ENCODE measurements at places on chromosomes 7 and 10.

- DNase-seq: no peak
These were observed 67.0 kb downstream of the ITGA8 start for GRCh38 chr10:15652757-15653156.

DNA sequence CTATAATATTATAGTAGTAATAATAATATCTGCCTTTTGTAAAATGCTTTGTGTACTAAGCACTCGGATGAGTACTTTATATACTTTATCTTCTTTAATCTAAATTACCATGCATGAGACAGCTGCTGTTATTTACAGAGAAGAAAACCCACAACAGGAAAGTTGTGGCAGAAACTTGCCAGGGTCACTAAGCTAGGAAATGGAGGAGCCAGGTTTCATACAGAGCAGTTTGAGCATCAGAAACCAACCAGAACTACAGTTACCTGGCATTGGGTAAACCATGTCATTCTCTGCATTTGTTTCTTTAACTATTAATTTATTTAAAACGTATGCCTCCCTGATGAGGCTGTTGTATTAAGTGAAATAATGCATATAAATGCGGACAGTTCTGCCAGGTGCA, 129.9 kb downstream of the CSTF2T start:
- no peak for DNase-seq

GRCh38 chr7:75842836-75843446, 29.3 kb upstream of the CCL24 start:
- DNase-seq: no peak

DNA sequence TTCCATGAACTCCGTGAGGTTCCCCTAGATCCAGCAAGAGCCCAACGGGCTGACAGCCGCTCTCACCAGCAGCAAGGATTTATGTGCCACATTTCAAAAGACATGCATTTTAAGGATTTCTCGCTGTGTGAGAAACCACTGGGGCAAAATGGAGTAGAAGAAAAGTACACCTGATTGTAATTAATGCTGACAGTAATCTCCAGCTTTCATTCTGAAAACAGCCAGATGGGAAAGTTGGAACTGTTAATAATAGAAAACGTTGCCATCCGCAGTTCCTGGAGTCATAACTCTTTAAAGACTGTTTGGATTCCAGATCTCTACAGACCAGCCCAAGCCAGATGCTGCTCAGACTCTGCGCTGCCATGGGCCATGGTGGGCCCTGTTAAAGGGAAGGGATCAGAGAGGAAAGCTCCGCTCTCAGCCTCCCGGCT, 216.9 kb upstream of the GLI3 start:
- no peak for DNase-seq

DNA sequence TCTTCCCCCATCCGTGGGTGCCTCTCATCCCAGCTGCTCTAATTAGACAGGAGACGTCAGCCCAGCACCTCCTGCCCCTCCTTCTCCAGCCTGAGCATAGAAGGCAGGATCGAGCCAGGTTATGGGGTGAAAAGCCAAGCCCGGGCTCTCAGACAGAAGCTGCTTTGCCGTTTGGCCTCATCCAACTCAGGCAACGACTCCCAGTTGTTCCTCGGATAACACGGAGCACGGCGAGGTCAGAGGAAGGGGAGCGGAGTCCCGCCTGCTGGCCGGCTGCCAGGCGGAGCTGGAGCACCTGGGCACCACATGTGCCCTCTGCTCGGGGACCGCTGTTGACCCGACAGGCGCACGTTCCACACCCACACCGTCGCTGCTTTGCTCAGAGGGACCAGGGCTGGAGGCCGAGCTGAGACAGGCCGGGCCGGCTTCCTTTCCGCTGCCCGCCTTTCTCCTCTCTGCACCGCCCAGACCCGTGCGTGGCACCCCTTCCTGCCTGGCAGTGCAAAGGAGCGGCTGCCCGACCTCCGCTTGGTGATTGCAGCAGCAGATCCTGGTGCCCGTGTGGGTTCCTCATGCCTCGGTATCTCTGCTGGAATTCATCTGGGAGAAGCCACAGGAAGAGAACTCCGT, 21.6 kb upstream of the UNCX start:
- no peak for DNase-seq

DNA sequence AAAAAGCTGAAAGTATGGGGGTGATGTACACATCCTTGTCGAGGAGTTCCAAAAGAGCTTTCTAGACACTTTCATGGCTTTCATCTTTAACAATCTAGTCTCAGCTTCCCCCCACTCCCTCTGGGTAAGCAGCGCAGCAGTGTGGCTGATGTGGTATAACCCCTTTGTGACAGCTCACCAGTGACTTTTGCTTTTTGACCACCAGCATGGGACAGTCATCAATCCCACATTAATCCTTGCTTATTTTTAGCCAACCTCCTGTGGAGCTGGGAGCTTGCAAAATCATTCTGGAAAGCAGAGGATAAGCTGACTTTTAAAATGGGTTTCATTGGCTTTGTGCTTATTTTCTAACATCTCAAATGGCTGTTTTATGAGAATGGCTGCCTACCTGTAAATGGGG, 272.7 kb downstream of the HDAC9 start:
- no peak for DNase-seq

- no peak for DNase-seq
These were observed 22.5 kb downstream of the ZSCAN25 start for GRCh38 chr7:99639267-99639666.

DNA sequence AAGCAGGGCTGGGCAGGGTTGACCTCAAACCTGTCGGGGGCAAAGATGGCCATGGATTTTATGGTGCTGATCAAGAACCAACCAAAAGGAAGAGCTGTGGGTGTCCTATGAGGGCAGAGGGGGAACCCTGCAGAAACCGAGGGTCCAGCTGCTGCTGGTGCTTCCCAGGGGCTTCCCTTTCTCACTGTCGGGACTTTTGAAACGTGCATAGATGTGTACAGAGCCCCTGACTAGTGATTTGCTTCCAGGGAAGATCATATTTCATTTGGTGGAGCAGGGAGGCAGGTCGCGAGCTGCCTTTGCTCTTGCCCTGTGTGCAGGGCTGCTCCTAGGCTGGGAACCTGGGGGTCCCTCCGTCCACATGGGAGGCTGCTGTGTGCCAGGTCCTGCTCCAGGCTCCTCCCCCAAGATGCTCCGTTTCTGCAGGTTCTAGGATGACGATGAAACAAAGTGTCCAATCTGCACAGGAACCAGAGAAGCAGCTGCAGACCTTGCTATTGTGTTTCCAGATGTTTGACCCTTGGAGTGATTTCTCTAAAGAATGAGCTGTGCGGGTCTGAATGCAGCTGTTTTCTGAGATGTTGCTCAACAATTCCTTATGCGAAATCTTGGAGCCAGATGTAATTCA, 9.4 kb upstream of the INPP5A start:
- DNase-seq: no peak

DNA sequence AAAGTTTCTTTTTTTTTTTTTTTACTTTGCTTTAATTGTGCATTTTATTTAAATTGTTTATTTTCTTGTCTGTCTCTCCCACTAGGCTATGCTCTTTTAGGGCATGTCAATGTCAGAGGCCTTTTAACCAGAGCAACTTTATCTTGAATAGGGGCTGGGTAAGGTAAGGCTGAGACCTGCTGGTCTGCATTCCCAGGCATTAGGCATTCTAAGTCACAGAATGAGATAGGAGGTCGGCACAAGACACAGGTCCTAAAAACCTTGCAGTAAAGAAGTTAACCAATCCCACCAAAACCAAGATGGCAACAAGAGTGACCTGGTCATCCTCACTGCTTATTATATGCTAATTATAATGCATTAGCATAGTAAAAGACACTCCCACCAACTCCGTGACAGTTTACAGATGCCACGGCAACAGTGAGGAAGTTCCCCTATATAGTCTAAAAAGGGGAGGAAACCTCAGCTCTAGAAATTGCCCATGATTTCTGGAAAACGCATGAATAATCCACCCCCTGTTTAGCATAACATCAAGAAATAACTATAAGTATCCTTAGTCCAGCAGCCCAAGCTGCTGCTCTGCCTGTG, 47.0 kb upstream of the FRMD4A start:
- DNase-seq: no peak

Data from GM18507 (cell line).